ENCODE measurements at places on chromosomes 11 and 22.

DNA sequence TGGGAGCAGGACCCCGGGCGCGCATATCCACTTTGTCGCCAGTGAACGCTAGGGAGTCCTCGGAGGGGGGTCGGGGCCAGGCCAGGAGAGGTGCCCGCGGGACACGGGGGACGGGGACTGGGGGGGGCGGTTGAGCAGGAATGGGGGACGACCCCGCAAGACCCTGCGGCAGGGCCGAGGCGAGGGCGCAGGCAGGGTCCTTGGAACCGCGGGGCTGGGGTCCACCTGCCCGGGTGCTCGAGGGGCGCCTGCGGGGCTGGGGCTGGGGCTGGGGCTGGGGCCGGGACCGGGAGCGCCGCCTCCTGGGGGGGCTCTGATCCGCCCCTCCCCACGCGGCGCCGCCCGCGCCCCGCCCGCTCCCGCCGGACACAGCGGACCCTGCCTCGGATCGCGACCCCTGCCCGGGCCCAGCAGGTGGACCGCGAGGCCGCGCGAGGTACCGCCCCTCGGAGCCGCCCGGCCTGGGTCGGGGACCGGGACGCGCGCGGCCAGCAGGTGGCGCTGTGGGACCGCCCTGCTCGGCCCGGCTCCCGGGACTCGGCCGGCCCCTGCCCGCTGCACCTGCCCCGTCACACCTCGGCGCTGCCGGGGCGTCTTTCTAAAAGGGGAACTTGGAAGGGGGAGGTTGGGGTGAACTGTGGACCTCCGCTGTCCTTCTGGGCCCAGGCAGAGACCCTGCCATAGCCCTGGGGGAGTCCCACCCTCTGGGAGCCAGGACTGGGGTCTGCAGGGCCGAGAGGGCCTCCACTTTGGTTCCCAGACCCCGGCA lies 11.0 kb downstream of the CRELD2 start:
- no peak for DNase-seq

DNA sequence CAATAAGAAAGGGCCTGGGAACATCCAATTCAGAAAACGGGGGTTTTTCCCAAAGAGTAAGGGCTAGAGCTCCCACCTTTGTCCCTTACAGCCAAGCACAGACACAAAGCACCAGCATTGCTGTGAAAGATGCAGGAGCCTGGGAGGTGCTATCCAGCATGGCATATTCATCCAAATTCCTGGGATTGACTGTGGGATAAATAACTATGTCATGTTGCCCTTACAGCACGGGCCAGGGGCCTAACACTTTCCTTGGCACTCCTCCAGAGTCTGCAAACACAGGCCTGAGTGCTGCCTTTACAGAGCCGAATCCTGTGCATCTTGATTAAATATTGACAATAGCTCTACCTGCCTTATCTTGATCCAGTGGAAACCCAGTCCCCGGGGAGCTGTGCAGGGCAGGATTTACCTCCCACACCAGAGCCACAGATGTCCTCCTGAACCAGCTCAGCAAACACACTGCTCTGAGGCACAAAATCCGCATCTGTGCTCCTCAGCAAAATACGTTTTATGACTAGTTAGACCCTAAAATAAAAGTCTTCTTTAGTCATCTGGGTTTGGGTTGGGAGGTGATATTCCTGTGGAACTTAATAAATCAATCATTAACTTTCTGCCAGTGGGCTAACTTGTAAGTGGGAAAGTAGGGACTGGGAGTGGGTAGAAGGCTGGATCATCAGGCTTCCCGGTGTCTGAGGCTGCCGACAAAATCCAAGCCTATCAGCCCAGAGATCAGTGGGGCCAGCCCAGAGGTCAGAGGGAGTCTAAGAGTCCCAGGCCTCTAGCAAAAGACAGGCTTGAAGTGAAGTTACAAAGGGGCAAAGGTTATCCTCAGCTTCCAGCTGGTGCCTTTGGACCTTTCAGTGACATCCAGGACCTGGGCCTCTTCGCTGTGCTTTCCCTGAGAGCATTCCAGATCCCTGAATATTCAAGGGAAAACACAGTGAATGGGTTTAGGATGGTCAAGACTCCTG lies 36.5 kb downstream of the POU2AF3 start:
- no peak for DNase-seq

- DNase-seq = no peak
Observed at GRCh38 chr11:23206741-23207336, 346.6 kb upstream of the CCDC179 start.

DNA sequence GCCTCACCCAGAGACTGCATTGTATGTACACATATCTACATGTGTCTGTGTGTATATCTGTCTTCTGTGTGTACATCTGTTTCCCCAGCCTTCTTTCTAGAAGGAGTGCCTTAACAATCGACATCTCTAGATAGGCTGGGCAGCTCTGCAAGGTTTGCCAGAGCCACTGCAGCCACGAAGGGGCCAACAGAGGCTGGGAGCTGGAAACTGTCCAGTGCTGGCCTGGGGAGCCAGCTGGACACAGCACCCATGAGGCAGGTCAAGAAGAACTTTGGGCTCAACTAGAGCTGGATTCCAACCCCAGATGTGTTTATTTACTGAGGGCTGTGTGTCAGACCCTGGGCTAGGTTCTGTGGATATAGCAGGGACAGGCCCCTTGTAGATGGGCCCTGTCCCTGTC lies 3.3 kb downstream of the SGSM1 start:
- DNase-seq = no peak

DNA sequence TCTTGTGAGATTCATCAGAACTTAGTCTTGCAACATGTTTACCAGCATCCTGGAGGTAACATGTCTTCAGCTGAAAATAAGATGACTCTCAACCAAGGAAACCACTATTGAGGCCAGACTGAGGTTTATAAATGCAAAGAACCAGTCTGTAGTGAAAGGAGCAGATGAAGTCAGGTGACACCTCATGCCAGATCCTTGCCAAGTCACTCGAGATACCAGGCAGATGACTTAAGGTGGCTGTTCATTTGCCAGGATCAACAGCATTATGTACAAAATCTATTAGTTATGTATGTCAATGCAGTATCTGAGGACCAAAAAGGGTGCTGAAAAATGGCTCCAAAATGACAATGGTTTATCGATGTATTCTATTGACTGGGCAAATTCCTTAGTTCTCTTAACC lies 100.0 kb upstream of the SOX6 start:
- no peak for DNase-seq

DNA sequence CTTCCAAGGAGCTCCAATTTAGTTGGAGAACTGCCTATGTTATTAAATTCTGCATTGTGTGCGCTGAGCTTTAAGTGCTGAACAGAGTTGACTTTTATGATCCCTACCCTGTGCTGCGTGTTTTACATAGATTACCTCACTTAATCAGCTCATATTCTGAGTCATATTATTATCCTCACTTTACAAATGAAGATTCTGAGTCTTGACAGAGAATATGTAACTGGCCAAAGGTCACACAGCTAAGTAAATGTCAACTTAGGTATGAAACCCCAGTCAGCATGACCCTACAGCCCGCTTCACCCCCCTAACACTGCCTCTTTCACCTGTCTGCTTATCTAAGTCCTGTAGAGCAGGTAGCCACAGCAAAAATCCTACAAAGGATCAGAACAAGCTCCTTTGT lies 19.8 kb upstream of the TMPRSS5 start:
- DNase-seq = no peak

DNA sequence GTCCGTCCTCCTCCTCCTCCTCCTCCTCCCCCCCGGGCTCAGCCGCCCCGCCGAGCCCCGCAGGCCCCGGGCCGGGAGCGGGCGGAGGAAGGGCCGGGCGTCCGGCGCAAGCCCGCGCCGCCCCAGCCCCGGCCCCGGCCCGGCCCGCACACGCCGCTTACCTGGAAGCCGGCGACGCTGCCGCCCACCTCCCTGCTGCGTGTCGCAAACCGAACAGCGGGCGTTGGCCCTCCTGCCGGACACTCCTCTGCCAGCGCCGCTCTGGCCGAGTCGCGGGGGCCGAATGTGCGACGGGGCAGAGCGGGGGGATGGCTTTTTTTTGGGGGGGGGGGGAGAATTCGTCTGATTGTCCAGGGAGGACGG lies 1.1 kb downstream of the IGF2 start:
- no peak for DNase-seq

- no peak for DNase-seq
Observed at GRCh38 chr11:44997566-44997965, 46.9 kb upstream of the TP53I11 start.

GRCh38 chr11:122362381-122362780 lies 246.4 kb upstream of the BLID start:
- no peak for DNase-seq

DNA sequence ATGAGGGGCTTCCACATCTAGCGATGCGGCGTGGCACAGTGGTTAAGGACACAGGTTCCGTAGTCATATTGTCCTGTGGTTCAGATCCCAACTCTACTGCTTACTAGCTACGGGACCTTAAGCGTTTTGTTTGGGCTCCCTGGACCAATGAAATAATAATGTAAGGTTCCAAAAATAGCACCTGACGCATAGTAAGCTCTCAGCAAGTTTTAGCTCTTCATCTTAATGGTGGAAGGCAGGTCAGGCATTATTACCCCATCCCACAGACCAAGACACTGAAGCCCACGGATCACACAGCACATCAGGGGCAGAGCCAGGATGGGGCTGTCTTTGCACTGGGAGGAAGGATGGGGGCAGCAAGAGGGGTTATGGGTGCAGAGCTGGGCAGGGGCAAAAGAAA lies 13.0 kb downstream of the DNAJB13 start:
- no peak for DNase-seq

- DNase-seq = no peak
Observed at GRCh38 chr11:79353706-79354105, 87.1 kb downstream of the TENM4 start.

DNA sequence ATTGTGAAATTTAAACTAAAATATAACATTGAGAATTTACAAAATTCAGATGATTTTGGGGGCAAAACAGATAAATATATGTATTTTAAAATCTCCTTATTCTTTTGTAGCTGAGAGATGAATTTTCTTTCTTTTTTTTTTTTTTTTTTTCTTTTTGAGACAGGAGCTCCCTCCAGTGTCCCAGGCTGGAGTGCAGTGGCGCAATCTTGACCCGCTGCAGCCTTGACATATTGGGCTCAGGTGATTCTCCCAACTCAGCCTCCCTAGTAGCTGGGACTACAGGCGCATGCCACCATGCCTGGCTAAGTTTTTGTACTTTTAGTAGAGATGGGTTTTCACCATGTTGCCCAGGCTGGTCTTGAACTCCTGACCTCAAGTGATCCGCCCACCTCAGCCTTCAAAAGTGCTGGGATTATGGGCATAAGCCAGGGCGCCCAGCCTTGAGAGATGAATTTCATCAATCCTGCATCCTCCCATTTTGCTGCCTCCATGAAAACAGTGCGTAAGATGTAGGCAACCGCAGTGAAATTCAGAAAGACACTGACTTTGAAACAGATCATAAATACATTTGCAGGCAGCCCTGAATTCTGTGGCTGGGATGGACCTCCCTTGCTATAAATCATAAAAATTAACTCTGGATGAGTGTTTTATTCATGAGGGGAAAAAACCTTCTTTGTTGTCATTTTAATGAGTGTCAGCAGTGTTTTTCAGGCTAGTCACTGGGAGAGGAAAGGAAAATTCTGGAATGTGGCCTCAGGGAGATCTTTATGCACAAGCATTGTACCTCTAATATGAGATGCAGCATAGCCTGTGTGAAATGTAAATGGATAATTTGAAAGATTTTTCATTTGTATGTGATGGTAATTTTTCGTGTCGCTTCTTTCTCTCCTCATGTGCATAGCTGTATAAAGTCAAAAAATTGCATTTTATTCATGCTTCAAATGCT lies 14.4 kb downstream of the ELMOD1 start:
- no peak for DNase-seq

GRCh38 chr11:3623121-3623520 lies 18.7 kb downstream of the ART5 start:
- DNase-seq = no peak

DNA sequence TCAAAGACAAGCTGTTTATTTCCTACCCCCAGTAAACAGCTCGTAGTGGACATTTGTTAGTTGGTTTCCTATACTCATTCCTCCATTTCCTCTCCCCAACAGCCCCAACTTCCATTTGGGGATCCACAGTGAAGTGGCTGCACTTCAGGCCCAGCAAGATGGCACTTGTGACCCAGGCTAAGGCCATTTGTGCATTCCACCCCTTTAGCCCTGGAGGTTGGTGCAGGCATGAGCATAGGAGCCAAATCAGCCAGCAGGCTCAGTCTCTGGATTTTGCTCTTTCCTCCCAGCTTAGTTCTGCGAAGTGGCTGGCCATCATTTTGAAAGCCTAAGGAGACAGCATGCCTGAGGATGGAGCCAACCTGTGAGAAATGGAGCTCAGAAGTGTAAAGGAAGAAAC lies 122.9 kb downstream of the MPPED2 start:
- no peak for DNase-seq

DNA sequence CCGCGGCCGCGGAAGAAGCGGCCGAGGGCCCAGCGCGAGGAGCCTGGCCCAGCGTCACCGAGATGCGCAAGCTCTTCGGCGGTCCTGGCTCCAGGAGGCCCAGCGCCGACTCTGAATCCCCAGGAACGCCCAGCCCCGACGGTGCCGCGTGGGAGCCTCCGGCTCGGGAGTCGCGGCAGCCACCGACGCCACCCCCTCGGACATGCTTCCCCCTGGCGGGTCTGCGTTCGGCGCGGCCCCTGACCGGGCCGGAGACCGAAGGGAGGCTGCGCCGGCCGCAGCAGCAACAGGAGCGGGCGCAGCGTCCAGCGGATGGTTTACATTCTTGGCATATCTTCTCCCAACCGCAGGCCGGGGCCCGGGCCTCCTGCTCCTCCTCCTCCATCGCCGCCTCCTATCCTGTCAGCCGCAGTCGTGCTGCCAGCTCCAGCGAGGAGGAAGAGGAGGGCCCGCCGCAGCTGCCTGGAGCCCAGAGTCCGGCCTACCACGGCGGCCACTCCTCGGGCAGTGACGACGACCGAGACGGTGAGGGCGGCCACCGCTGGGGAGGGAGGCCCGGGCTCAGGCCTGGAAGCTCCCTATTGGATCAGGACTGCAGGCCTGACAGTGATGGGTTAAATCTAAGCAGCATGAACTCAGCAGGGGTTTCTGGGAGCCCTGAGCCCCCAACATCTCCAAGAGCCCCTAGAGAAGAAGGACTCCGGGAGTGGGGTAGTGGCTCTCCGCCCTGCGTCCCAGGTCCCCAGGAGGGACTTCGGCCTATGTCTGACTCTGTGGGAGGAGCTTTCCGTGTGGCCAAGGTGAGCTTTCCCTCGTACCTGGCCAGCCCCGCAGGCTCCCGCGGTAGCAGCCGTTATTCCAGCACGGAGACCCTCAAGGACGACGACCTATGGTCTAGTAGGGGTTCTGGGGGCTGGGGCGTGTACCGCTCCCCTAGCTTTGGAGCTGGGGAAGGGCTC lies 1.2 kb downstream of the ARHGEF17 start:
- DNase-seq = no peak

- DNase-seq = no peak
Observed at GRCh38 chr11:115699733-115700132, 195.5 kb upstream of the CADM1 start.

GRCh38 chr11:82869657-82870056 lies 30.6 kb downstream of the PRCP start:
- no peak for DNase-seq

- no peak for DNase-seq
Observed at GRCh38 chr11:45062974-45063635, 83.3 kb upstream of the PRDM11 start.

All from KG1 (cell line).